Activated CD8-positive, alpha-beta T cell treated with anti-CD3 and anti-CD28 coated beads, Interleukin-2, amount 10 ng/mL, durations not matched to agents 7 days and 5 days (primary cell): ENCODE measurements at places on chromosomes 6 and 20. TPM values are rescaled to one million over a fixed set of nuclear protein-coding genes. Genes with fewer than 3 reads are reported as not detected.
A peak's percentile ranks its signal among the peaks of the same experiment; 100 is the strongest.

- H3K4me3 ChIP-seq: no peak overlapping the region
- H3K27me3 ChIP-seq: no peaks in the 10 kb centered on the region
- no peaks in the 10 kb centered on the region for H3K36me3 ChIP-seq
- no peak overlapping the region for H3K27ac ChIP-seq
Measured at GRCh38 chr6:112780498-112781096, 433.5 kb downstream of the RFPL4B start.

DNA sequence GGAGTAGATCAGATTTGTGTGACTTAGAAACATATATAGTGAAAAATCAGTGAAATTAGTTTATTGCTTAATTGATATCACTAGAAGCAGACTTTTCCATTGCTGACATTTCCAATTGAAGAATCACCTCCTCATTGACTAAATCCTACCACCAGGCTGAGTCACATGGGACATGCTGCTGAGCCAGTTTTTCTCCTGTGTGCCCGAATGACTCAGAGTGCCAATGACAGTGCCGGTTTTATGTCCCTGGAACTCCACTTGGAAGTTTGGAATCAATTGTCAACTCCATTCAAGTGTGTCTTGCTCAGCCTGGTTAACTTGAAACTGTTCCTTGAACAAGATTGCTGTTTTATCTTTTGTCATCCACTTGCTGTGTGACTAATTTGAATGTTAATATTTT is 316.1 kb upstream of the PRDM1 start:
- no peak overlapping the region for H3K4me3 ChIP-seq
- no peak for DNase-seq
- H3K27ac ChIP-seq: no peak overlapping the region
- H3K4me1 ChIP-seq: no peaks in the 10 kb centered on the region

DNA sequence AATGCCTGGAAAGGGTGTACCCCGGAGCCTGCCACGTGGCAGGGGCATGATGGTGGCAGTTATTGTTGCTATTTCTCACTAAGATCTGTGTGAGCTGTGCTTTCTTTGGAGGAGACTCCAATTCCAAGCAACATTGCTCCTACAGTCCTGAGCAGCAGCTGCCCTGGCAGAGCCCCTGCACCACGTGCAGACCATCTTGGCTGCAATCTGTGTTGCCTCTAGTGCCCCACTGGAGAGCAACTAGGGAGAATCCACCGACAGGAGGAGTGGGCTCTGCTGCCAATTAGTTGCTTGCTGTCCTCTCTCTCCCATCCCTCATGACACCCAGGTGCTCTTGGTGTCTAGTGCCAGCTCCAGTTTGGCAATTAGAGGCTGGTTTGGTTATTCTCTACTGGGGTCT is 116.0 kb downstream of the PXDC1 start:
- no peak overlapping the region for H3K4me3 ChIP-seq
- no peak overlapping the region for H3K27ac ChIP-seq
- peaks cover 2% of the 10 kb centered on the region for H3K27me3 ChIP-seq
- DNase-seq: no peak
- H3K36me3 ChIP-seq: no peaks in the 10 kb centered on the region

DNA sequence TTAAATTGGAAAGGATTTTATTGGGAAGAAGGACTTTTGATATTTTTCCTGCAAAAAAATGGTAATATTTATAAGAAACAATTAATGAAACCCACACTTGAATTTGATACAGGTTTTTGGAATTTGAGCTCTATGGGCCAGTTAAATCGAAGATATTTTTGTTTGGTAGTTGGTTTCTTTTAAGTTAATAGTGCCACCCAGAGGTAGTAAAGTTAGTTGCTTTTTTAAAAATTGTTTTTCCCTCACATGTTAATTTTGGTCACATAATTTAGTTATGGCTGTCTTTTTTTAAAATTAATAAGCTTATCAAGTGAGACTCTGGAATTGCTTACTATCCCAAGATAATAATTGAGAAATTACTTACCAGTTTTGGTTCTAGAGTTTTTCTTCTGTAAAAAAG is 7.1 kb downstream of the PRIM2 start:
- no peak for DNase-seq
- H3K4me3 ChIP-seq: no peak overlapping the region
- peaks cover 33% of the 10 kb centered on the region for H3K4me1 ChIP-seq

DNA sequence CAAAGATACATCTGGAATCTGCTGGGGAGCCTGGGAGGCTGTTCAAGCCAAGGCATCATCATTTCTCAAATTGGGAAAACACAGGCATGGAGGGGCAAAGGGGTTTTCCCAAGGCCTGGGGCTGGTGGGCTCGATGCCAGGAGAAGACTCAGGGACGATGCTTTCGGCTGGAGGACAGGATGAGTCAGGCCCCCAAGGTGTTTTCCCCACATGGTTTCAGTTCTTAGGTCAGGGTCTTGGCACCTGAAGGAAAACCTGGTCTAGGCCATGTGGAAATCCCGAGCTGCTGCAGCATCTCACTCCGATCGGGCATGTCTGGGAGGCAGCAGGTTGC is 348.1 kb downstream of the CDC5L start:
- no peak overlapping the region for H3K4me3 ChIP-seq
- no peaks in the 10 kb centered on the region for H3K36me3 ChIP-seq
- H3K4me1 ChIP-seq: no peaks in the 10 kb centered on the region
- no peak for DNase-seq
- H3K27me3 ChIP-seq: no peaks in the 10 kb centered on the region

DNA sequence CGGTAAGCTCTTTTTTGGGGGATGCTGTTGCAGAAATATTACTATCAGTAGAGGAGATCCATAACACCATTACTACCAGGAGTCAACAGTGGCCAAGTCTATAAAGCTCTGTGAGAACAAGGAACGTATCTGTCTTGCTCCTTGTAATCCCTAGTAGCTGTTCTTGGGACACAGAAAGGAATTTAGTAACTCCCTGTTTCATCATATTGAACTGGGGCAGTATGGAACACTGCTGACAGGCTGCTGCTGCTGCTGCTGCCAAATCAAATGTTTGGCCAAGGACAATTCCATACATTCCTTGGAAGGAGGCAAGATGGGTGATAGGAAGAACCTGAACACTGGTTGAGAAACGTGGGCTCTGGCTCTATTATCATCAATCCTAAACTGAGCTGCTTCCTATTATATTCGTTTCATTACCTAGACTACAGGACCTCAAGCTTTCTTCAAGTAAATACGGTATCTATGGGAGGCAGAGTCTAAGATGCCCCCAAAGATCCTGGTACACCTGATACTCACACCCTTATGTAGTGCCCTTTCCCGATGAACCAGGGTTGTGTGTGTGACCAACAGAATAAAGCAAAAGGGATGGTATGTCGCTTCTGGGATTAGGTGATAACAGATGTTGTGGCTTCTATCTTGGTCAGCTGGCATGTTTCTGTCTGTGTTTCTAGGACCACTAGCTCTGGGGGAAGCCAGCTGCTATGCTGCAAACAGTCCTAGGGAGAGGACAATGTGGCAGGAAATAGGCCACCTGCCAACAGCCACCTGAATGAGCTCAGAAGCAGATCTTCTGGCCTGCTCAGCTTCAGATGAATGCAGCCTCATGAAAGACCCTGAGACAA is 39.5 kb downstream of the ELOVL5 start:
- peak overlapping the region; percentile 45 for H3K27ac ChIP-seq
- peaks cover 80% of the 10 kb centered on the region for H3K4me1 ChIP-seq
- DNase-seq: no peak

GRCh38 chr6:156917213-156917612 is 140.0 kb downstream of the ARID1B start:
- no peak overlapping the region for H3K27ac ChIP-seq
- peaks cover 8% of the 10 kb centered on the region for H3K36me3 ChIP-seq
- no peak for DNase-seq
- H3K27me3 ChIP-seq: no peaks in the 10 kb centered on the region
- no peak overlapping the region for H3K4me3 ChIP-seq
- H3K4me1 ChIP-seq: peaks cover 22% of the 10 kb centered on the region

DNA sequence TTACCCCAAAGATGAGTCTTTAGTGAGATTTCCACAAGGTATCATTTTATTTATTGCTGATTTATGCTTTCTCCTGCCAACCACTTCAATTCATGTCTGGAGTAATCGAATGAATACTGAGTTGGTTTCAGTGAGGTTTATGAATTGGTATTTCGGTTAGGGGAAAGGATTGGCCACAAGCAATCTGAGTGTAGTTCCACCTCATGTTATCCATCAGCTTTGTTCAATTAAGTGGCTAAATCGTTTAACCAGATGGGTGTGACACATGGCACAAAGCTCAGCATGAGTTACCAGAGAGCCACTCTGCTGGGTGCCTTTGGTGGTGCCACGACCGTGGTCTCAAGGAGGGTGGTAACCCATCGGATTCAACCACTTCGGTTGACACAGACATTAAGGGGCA is 148.2 kb downstream of the FNDC1 start:
- no peak for DNase-seq
- no peaks in the 10 kb centered on the region for H3K4me1 ChIP-seq
- no peak overlapping the region for H3K27ac ChIP-seq
- H3K27me3 ChIP-seq: peaks cover 14% of the 10 kb centered on the region

GRCh38 chr6:162377735-162378134 is 349.8 kb downstream of the PRKN start:
- H3K36me3 ChIP-seq: no peaks in the 10 kb centered on the region
- no peak for DNase-seq
- H3K27me3 ChIP-seq: no peaks in the 10 kb centered on the region
- no peak overlapping the region for H3K27ac ChIP-seq
- H3K4me3 ChIP-seq: no peak overlapping the region

DNA sequence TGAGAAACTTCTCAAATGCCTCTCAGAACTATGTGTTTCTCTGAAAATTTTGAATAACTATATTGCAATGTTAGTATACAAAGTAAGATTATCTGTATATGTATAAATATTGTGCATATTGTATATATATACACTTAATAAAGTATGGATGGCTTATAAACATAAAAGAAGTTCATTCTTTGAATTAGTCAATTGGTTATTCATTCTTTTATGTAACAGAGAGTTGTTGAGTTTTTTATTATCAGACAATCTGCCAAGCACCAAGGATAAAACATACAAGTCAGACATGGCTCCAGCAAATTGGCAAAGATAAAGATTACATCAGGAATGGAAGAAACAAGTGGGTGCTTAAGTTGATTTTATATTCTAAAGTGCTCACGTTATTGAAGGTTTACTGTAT is 289.1 kb upstream of the EYS start:
- H3K27me3 ChIP-seq: no peaks in the 10 kb centered on the region
- no peak overlapping the region for H3K27ac ChIP-seq
- no peak overlapping the region for H3K4me3 ChIP-seq

DNA sequence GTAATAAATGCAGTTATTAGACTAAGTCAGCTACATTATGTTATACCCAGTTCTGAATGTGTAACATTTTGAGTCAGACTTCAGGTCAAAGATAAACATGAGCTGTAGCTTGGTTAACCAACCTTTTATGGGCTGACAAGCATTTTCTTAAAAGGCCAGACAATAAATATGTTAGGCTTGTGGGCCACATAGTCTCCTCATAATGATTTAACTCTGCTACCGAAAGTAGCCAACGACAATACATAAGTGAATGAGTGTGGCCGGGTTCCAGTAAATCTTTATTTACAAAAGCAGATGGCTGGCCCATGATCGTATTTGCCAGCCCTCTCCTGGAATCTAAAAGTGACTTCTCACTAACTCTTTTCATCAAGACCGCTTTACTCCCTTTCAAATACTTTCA is 49.9 kb downstream of the ATG5 start:
- peaks cover 21% of the 10 kb centered on the region for H3K4me1 ChIP-seq
- no peak for DNase-seq
- no peak overlapping the region for H3K4me3 ChIP-seq
- no peak overlapping the region for H3K27ac ChIP-seq
- H3K27me3 ChIP-seq: no peaks in the 10 kb centered on the region
- peaks cover 27% of the 10 kb centered on the region for H3K36me3 ChIP-seq

- no peak overlapping the region for H3K27ac ChIP-seq
- peak; percentile 25 for DNase-seq
- no peak overlapping the region for H3K4me3 ChIP-seq
- no peaks in the 10 kb centered on the region for H3K27me3 ChIP-seq
- H3K36me3 ChIP-seq: no peaks in the 10 kb centered on the region
Measured at GRCh38 chr6:85865420-85866369, 223.0 kb upstream of the SYNCRIP start.

DNA sequence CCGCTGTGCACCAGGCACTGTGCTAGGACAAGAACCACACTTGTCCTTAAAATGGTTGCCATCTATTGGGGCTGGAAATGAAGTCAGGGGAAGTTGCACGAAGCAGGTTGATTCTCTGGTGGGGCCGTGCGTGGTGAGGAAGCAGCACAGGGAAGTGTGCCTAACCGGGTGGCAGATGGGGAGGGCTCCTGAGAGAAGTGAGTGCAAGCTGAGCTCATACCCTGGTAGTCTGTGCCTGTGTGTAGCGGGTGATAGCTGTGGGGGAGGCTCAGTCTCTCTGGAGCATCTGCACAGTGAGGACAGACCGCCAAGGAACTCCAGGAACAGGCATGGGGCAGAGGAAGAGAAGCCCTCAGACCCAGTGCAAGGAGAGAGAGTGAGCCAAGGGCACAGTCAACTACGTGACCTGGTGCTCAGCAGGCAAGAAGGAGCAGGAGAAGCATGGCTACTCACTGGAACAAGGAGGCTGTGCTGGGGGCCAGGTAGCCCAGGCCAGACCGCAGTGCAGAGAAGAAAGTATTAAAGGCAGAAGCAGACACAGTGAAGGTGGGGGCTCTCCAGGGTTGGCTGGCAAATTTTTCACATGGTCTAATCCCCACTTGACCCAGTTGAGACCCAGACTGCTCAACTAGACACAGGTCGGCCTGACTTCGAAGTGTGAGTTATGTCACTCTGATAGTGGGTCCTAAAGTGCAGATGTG is 155.0 kb downstream of the CDH26 start:
- H3K4me1 ChIP-seq: peaks cover 7% of the 10 kb centered on the region
- no peaks in the 10 kb centered on the region for H3K36me3 ChIP-seq
- DNase-seq: no peak
- H3K27me3 ChIP-seq: peaks cover 9% of the 10 kb centered on the region
- no peak overlapping the region for H3K4me3 ChIP-seq

DNA sequence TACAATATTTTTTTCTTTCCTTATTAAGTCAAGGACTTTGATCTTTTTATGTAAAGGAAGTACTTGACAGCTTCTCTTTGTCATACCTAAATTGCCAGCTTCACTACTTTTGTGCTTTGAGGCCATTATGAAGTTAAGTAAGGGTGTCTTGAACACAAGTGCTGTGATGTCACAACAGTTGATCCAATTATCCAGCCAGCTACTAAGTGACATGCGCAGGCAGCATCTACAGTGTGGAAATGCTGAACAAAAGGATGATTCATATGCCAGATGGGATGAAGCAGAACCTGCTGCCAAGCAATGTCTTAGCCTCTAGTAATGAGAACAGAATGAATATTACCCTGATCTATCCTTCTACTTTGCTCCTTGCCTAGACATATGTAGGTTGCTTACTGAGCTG is 68.3 kb upstream of the TMEM244 start:
- no peaks in the 10 kb centered on the region for H3K27me3 ChIP-seq
- no peak overlapping the region for H3K4me3 ChIP-seq
- H3K4me1 ChIP-seq: no peaks in the 10 kb centered on the region
- H3K27ac ChIP-seq: no peak overlapping the region
- DNase-seq: no peak

The SLC17A1 gene
- not detected for total RNA-seq

The TXLNB gene
- 0.37 TPM for total RNA-seq

The CABLES2 gene
- 17.0 TPM for total RNA-seq

The CAGE1 gene
- total RNA-seq: 0.16 TPM

The UBE3D gene
- 5.0 TPM for total RNA-seq
